RWPE1 (cell line): ENCODE measurements at places on chromosomes 1 and 21.

- no peak for DNase-seq
Measured at GRCh38 chr21:46092026-46092764, 5.7 kb upstream of the COL6A2 start.

DNA sequence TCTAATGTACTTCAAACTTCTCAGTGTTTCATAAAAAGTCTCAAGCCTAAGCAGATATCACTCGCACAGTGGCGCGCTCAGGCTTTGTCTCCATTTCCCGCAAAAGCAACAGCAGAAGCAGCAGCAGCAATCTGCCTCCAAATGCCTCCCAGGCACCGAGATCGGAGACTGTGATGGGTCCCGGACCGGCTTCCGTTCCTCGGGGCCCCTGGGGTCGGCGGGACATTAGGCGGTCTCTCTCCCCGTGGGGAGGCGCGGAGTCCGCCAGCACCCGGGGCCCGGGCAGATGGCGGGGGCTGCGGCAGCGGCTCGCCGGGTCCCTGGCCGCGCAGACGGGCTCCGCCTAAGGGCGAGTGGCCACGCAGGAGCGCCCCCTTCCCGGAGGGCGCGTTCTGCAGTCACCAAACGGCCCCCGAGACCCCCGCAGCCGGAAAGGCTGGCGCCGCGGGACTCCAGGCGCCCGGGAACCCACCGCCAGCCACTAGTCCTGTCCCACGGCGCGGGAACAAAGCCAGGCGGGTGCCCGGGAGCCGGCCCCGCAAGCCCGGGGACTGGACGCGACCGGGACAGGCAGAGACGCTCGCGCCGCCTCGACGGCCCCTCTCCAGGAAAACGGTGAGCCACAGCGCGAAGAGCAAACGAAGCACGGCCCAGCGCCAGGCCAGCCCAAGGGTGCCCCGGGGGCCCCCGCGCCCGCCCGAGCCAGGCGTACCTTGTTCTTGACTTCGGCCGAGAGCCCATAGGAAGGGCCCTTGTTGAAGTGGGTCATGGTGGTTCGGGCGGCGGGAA is 590 bp downstream of the CNN3 start:
- peak; percentile 58 for DNase-seq

DNA sequence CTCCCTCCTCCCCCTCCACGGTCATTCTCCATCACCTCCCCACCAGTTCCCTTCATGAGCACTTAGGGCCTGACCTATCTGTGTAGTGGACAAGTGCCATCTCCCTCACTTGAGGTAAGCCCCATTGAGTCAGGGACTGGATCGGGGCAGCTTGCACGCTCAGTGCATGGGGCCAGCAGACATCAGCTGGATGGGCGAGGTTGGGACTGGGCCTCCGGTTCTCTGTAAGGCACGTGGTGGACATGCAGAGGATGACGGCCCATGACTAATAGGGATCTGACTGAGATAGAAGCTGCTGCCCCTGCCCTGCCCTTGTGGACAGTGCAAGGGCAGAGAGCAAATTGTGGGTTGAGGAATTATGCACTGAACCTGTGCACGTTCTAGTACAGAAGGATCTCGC is 120.4 kb upstream of the C1orf174 start:
- DNase-seq = no peak

GRCh38 chr1:115702959-115703358 is 61.2 kb downstream of the VANGL1 start:
- no peak for DNase-seq

GRCh38 chr1:62352387-62352786 is 33.2 kb upstream of the KANK4 start:
- no peak for DNase-seq

DNA sequence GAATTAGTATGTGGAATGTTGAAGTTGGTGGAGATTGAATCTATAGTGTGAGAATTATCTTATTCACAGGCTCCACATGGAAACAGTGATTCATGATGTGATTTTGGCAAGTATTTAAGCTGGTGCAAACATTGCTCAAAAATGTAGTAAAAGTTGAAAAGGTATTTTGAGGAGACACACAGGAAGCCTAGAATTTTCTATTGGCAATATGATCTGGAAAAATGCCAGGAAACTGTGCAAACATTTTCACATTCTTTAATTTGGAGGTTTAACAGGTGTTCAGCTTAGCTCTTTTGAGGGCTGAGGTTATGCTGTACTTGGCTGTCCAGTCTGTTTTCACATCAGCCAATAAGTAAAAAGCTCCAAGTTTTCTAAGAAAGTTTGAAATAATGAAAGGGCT is 327.3 kb downstream of the RWDD3 start:
- DNase-seq = no peak

- no peak for DNase-seq
Measured at GRCh38 chr1:118333601-118334210, 148.7 kb upstream of the SPAG17 start.

GRCh38 chr1:208837242-208837641 is 593.1 kb upstream of the PLXNA2 start:
- DNase-seq = no peak

DNA sequence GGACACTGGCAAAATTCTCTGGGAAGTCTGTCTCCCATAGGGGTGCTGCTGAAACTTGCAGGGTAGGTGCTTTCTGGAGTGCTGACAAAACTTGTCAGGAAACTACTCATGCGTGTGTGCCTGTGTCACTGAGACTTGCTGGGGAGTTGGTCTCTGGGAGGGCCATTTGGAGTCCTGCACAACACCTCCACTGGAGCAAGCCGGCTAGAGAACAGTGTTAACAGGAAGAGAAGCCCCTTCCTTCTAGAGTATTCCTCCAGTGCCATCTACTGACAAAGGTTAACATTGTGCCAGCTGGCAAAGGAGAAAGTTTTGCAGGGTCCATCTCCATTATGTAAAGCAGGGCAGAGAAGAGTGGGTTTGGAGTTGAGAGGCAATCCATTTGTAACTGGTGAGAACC is 30.0 kb downstream of the ZMYM4 start:
- DNase-seq = peak; percentile 19

GRCh38 chr1:201283836-201284553 is 689 bp downstream of the PKP1 start:
- peak; percentile 59 for DNase-seq

GRCh38 chr1:67572594-67573221 is 112.3 kb upstream of the GADD45A start:
- no peak for DNase-seq

DNA sequence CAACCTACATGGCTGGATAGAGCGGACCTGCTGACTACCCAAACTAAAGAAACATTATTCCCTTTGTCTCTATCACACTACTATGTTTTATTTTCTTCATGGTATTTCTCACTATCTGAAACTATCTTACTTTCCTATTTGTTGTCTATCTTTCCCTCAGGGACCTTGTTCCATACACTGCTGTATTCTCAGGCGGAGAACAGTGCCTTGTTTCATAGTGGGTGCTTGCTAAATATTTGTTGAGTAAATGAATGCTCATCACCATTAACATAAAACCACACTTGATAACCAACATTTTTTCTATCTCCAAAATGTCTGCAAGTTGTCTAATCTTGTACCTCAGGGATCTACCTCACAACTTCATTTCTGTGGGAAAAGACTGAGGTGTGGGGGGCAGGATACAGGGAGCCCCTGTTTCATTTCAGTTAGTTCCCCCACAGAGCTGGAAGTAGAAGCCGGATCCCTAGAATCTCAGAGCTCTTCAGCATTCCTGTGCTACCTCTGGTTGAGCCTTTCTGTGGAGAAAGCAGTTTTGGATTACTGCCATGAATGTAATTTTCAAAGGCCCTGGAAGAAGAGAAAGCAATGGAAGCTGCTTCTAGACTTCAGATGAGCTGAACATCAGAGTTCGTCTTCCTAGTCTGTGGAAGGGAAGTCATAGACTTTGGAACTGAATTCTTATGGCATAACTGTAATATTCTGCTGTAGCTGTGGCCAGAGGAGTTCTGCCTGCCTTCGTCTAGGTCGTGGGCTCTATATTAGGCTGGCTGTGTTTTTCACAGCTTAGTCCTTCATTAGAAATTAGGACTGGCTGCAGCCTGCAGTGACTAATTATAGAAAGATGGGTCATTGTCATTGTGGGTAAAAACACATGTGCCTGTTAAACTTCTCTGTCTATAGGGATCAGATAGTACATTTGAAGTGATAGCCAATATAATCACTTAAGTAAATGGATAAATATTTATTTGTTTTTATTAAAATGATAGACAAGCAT is 293.2 kb upstream of the SGIP1 start:
- no peak for DNase-seq

GRCh38 chr1:82091729-82092128 is 291.0 kb downstream of the ADGRL2 start:
- no peak for DNase-seq

DNA sequence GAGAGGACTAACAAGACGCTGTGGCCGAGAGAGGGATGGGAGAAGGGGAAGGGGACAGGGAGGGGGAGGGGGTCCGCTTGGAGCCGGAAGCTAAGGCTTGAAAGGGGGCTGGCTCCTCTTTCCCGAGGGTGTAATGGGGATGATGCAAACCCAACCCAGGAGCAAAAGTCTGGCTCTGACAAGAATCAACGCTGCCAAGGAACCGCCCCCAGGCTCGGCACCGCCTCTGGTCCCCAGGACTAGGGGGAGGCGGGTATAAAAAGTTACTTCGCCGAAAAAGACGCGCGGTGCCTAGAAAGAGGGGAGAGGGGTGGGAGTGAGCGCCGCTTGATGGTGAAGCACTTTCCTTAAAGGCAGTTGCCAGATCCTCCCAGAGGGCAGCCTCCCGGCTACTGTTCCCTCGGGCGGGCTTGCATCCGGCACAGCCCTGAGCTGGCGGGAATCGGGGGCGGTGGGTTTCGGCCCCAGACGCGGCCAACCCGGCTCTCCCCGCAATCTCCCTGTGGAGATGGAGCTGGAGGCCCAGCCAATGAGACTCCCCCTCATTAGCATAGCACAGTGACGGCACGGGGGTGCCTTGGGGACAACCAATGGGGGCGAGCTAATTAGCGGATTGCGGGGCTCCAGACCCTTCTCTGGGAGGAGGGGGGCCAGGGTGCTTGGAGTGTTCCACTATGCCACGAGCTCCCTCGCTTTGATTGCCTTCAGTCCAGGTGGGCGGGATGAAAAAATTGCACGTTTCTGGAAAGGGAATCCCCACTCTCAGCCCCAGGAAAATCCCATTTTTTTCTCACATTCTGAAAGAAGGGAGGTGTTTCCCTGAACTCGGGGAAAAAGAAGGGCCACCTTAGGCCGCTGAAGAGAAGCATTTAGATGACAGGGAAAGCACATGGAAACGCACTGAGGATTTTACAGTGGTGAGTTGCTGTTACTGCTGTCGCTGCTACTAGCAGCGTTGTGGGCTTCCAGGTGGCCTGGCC is at the start of gene KCNT2:
KCNT2 (minus strand) TSS at position 51 of the 980 bp plus-strand sequence. CDS start 131 bp downstream, outside the sequence.
- peak; percentile 14 for DNase-seq

DNA sequence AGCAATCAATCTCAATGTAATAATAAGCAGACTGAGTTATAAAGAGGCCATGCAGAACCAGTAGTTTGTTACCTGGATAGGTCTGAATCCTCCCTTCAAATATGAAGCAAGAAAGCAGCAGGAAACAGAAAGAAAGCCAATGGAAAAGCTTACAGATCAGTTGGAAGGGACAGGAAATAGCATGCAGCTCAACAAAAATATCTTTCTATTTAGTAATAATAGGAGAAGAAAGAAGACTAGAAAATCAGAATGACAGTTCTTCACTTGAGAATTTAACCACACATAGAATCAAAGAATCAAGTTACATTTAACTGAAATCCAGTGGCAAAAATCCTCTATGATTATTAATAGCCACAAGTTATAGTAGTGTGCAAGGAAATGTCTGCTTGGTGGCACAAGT is 194.4 kb downstream of the EIF4G3 start:
- DNase-seq = no peak

DNA sequence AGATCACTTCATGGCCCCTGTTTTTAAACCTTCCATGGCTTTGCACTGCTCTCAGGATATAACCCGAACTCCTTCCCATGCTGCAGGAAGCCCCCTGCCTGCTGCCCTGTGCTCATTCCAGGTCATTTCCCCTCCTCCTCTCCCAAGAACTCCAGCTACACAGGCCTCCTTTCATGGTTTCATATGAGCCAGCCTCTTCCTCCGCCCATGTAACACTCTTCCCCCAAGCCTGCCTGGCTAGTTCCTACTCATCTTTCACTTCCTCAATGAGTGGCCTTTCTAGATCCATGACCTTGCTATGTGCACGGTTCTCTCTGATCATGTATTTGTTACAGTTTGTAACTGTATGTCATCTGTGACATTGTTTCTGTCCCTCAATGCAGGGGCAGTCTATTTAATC is 3.1 kb upstream of the NCF2 start:
- DNase-seq = no peak

GRCh38 chr1:53485478-53486394 is 26.5 kb downstream of the DMRTB1 start:
- DNase-seq = peak; percentile 78

GRCh38 chr1:87393445-87394085 is 64.9 kb downstream of the LMO4 start:
- no peak for DNase-seq
